ENCODE measurements at places on chromosomes 1 and 21.

DNA sequence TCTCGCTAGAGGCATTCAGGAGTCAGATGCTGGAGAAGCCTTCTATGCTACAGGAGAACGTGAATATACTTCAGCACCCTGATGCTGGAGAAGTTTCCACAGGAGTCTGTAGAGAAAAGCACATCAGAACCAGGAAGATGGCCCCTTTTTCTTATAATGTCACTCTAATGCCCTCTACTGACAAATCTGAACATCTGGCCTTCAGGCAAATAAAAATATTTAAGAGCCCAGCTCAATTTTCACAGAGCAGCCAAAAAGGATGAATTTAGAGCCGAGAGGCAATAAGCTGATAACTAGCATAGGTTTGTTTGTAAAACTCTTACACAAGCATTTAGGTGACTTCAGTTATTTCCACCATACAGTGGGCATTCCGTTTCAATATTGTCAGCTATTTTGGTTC lies 3.8 kb upstream of the RRP15 start:
- DNase-seq, result no peak

GRCh38 chr1:240122639-240123613 lies 31.2 kb downstream of the FMN2 start:
- DNase-seq, result no peak

- no peak for DNase-seq
These were observed 31.0 kb downstream of the ZNF362 start for GRCh38 chr1:33287317-33287716.

GRCh38 chr1:104488296-104489015 lies 738.8 kb downstream of the AMY1C start:
- DNase-seq, result no peak

DNA sequence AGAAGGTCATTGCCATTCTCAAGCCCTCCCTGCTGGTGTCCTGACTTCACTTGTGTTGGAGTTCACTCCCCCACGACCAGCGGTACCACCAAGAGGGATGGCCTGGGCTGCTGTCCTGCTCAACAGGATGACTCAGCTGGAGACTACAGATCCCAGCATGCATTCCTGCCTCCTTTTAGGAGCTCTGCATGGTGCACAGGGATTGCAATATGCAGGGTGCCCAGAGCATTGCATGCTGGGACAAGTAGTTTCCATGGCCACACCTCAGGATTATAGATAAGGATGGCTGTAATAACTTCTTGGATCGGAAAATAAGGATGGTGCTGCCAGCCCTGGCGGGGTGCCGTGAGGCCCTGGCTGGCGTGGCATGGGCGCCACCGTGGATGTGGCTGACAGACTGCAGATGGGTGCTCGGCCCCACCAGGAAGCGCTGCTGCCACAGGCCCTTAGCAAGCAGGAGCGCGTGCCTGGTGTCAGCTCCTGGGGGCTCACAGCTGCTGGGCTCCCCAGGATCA lies 150.0 kb downstream of the CASZ1 start:
- no peak for DNase-seq

DNA sequence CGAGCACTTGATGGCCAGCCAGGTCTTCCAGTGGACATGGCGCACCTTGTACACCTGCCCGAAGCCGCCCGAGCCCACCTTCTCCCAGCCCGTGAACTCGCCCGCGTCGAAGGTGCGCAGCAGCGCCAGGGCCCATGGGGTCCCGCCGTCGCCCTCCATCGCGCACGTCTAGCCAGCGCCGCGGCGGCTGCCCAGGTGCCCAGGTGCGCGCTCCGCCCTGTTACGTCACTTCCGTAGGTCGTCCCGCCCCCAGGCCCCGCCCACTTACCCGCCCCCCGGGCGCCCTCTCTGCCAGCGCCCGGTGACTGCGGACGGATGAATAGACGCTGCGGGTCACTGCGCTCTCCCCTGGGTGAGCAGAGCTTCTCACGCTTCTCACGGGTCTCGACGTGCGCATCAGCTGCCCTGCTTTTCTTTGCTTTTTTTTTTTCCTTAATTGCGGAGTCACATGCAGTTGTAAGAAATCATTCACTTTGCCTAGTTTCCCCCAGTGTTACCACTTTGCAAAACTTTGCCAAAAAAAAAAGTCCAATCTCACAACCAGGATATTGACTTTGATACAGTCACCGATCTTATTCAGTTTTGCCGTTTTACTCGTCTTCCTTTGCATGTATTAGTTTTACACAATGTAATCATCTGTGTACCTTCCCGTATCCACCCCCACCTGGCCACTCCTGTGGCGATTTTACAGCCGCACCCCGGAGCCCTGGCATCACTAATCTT lies at the start of gene RIPK4:
Gene RIPK4, minus strand, starts transcription at position 170 of the 723 bp plus-strand sequence. Its CDS starts 11 bp downstream, at position 159.
- DNase-seq, result no peak

- no peak for DNase-seq
These were observed 112.5 kb downstream of the PBX1 start for GRCh38 chr1:164671323-164671965.
